Fibroblast of skin of left quadriceps (primary cell): ENCODE measurements at places on chromosomes 1 and 21.

- no peak for DNase-seq
Measured at GRCh38 chr1:144551107-144551542, 41.6 kb upstream of the PPIAL4F start.

GRCh38 chr1:22114083-22115012 is 28.5 kb downstream of the WNT4 start:
- DNase-seq: peak; percentile 39

GRCh38 chr1:67570486-67571143 is 114.4 kb upstream of the GADD45A start:
- DNase-seq: peak; percentile 64

GRCh38 chr1:43890815-43891214 is 42.8 kb upstream of the ARTN start:
- DNase-seq: no peak

GRCh38 chr1:12180315-12180714 is 13.5 kb downstream of the TNFRSF1B start:
- no peak for DNase-seq

DNA sequence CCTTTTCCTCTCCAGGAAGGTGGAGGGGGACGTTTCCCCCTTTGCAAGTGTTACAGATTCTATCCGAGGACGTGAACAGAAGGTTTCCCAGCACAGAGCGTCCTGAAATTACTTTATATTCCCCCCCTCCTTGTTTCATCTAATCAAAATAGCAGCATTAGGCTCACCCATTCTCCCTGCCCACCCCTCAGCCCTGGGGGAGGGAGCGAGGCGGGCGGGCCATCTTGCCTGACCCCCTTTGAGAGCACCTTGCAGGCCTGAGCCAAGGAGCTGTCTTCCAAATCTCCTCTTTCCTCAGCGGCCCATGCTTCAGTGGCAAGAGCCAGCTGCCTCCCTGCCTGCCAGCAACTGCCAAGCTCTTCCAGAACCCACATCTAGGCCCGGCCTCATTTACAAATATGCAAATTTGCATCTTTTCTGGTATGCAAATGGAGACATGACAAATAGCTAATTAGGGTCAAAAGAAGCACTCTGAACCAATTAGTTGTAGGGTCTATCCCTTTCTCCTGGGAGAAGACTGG is 69.1 kb upstream of the POU3F1 start:
- no peak for DNase-seq

GRCh38 chr1:150662811-150663210 is 33.4 kb upstream of the ENSA start:
- DNase-seq: no peak

DNA sequence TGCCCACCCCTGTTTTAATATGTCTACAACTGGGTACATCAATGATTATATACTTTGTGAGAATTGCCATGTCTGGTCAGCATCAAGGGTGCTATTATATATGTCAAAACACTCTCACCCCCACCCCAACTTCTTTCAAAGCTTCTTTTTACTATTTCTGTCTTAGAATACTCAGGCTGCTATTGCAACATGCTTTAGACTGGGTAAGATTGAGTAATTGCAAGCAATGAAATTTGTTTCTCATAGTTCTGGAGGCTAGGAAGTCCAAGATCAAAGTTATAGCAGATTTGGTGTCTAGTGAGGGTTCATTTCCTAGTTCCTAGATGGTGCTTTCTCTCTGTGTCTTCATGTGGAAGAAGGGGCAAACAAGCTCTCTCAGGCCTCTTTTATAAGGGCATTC is 100.5 kb upstream of the KCNK1 start:
- DNase-seq: no peak

GRCh38 chr21:43835861-43836260 is 29.2 kb upstream of the AGPAT3 start:
- DNase-seq: no peak

DNA sequence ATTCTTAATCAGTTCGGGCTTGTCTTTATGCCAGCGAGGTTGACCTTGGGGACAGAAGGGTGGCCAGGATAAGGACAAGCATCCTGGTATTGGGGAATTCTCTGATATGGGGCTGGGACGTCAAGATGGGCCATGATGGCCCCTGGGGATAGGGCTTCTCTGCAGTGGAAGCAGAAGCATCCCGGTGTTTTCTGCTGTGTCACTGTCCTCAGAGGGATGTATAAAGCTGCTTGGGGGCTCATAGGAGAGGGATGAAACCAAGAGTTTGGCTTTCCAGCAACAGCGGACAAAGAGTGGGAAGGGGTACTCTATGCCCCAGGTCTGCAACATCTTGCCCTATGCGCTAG is 1.4 kb upstream of the ATP1B1 start:
- no peak for DNase-seq

- DNase-seq: no peak
Measured at GRCh38 chr1:2468041-2468472, 8.0 kb upstream of the PLCH2 start.

DNA sequence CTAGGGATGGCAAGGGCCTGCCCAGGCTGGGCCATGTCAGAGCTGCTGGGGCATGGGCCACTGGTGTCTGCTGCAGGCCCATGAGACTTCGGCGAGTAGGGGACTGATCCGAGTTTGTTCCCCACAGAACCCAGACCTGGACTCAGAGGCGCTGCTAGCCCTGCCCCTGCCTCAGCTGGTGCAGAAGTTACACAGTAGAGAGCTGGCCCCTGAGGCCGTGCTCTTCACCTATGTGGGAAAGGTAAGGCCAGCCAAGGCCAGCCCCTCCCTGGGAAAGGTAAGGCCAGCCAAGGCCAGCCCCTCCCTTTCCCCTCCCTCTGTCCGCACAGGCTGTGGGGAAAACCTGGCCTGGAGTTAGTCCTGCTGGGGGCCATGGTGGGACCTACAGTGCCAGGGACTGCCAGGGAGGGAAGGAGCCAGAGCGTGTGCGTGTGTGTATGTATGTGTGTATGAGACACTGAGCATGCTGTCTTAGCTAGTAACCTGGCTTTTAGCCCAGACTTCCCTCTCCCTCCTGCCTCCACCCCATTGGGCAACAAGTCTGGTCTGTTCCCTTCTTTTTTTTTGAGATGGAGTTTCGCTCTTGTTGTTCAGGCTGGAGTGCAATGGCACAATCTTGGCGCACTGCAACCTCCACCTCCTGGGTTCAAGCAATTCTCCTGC is 8.0 kb downstream of the FAAH start:
- peak; percentile 76 for DNase-seq

DNA sequence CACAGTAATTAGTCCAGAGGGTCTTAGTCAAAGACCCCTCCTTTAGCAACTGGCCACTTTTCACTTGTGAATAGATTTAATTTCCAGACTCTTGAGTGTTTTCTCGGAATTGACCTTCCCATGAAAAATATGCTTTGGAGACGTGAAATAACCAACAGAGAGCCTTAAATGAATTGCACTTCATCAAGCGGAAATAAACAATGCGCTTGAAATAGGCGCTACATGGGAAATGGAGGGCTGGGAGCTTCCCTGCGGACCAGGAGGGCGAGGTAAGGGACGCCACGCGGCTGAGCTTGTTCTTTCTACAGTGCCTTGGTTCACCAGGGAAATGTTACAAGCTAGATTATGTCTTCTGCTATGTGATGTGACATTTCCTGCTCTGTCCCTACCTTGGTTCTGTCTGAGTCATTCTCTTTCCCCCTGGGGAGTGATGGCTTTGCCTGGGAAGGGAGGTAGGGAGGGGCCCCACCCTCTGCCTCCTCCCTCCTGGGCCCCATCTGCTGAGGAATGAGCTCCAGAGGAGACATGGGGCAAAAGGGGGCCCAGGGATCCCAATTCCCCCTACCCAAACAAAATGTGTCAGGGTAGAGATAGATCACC is 619.3 kb downstream of the PTPRU start:
- DNase-seq: no peak

DNA sequence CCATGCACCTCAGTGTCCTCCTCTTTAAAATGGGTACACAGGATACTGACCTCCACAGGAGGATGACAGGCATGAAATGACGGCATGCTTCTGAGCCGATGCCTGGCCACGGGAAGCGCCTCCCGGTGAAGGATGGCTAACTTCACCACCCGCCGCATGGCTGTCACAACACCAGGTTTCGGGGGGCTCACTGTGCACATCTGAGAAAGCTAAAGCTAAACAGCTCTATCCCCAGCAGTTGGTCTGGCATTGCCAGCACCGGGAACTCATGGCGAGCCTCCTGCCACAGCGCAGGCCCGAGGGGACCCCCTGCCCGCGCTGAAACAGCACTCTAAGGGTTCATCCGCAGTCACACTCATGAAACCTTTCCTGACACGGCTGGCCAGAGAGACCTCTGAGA is 16.0 kb downstream of the NPHP4 start:
- no peak for DNase-seq

DNA sequence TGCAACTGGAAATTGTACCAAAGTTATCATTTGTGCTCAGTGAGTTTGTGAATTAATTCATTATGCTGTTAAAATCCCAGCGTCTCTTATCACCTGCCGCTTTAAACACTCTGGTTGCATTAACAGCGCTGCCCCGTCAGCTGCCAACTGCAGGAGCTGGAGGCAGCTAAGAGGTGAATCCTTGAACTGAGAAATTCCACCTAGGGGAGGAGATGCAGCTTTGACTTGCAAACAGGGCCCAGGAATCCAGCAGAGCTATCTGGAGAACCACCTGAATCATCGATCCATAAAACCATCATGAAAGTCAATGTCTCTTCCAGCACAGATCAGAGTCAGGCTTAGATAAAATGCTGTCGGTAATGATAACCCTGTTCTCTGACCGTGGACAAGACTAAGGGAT is 140.7 kb upstream of the PTBP2 start:
- DNase-seq: no peak

- DNase-seq: no peak
Measured at GRCh38 chr1:28737307-28738132, 780 bp downstream of the YTHDF2 start.

GRCh38 chr1:198283222-198283621 is 126.4 kb downstream of the NEK7 start:
- no peak for DNase-seq

DNA sequence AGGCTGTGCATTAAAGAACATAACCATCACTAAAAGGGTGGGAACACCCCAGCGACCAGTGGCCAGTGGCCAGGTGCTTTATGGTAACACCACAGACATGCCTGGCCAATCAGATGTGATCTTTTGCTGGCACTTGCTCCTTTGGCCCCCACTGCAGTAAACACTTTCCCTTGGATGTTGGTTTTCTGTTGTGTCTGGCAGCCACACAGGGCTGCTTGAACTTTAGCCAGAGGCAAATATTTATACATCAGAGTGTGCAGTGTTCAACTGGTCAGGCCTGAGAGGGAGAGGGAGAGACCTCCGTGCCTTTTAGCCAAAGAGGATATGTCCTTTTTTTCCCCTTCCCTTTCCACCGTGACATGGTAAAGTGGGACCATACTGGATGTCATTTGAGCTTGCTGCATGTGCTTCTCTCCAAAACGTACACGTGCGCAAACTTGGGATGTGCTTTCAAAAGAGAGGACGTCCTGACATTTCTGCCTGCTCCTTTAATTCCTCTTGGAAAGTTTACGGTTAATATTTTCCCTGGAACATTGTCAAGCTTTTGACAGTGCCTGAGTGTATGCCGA is 101.2 kb downstream of the NFIA start:
- no peak for DNase-seq

DNA sequence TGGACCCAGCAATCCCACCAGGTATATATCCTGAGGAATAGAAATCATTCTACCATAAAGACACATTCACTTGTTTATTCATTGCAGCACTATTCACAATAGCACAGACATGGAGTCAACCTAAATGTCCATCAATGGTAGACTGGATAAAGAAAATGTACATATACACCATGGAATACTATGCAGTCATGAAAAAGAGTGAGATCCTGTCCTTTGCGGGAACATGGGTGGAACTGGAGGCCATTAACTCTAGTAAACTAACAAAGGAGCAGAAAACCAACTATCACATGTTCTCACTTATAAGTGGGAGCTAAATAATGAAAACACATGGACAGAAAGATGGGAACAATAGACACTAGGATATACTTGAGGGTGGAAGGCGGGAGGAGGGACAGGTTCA is 36.1 kb upstream of the PRKACB start:
- DNase-seq: no peak

DNA sequence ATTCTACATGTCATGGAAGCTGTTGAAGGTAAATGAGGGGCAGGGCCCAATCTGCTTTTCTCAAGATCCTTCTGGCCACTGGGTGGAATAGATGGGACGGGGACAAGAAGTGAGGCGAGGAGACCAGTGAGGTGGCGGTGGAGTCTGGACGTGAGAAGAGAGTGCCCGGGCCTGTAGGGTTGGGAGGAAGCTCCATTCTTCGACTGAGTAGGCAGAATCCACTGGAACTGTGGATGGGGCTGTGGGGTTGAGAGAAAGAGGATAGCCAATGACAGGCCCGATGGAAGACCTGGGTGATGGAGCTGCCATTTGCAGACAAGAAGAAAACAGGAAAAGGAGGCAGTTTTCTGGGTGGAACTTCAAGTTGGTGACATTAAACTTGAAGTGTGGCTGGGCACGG is 10.3 kb downstream of the SLC1A7 start:
- no peak for DNase-seq

- DNase-seq: no peak
Measured at GRCh38 chr1:219058891-219059820, 114.5 kb upstream of the LYPLAL1 start.

DNA sequence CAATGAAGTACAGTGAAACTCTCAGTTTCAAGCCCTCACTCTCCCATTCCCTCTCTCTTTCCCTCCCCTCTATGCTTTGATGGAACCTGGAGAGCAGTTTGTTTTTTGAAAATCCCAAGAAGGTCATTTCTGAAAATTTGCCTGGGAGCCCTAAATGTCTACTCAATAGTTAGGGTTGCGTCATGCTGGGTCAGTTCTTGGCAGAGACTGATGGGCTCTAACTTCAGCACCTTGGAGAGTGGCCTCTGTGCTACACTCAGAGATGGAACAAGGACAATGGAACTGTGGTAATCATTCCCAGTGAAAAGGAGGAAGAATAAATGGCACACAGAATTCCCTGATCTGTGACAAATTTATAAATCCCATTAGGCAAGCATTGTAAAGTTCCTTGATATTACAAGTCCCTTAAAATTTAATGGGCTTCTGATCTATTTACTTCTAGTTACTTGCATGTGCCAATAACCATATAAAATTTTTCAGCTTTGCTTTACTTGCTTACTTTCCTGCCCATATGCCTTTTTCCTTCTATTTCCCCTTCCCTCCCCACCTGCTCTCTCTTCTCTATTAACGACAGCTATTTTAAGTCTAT is 182.9 kb upstream of the KCND3 start:
- peak; percentile 6 for DNase-seq
